ENCODE measurements at places on chromosomes 2 and 18.

GRCh38 chr2:196592331-196592910 lies 47.1 kb upstream of the CCDC150 start:
- no peak for DNase-seq

GRCh38 chr18:48030616-48031480 lies 100.4 kb upstream of the SMAD2 start:
- peak; percentile 38 for DNase-seq

- DNase-seq = peak; percentile 18
These were observed 46.6 kb upstream of the AMMECR1L start for GRCh38 chr2:127932199-127932876.

GRCh38 chr2:195646424-195646823 lies 10.6 kb upstream of the SLC39A10 start:
- no peak for DNase-seq

DNA sequence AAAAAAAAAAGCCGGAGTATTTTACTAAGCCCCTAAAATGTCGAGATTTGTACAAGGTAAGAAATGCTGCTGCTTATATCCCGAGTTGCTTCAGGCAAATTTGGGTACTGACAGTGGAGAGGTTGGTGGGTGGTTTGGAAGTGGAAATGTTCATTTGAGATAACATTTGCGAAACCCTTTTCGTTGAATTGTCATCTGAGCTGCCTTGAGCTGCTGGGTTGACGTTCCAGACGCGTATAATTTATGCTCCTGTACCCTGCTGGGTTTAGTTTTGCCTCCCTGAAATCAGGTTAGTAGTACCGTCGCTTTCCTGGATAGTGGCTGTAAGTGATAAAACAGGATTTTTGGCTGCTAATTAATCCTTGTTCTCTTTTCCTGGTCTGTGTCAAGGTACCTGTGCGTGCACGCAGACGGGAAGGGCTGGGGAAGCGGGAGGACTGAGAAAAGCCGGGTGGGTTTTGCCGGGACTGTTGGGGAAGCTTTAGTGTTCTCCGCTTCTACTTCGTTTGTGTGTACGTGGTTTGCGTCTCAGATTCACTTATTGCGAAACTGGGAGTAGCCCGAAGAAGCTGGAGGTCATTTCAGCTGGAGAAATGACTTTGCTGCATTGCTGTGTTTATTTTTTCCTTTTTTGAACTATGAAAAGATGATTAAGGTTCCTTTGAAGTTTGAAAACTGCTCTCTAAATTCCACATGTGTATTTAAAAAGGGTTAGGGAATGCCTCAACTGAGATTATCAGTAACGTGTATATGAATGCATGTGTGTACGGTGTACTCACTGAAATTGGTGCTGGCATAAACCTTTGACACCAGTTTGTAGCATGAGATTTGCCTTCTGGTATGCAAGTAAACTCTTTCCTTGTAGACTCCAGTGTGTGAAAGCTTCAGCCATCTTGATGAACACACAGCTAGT lies 709 bp downstream of the UGP2 start:
- DNase-seq = peak; percentile 31

- no peak for DNase-seq
These were observed 245.0 kb upstream of the NT5C1B start for GRCh38 chr2:18834341-18834740.

- peak; percentile 38 for DNase-seq
These were observed 164.2 kb downstream of the ANTXR1 start for GRCh38 chr2:69177063-69177771.

DNA sequence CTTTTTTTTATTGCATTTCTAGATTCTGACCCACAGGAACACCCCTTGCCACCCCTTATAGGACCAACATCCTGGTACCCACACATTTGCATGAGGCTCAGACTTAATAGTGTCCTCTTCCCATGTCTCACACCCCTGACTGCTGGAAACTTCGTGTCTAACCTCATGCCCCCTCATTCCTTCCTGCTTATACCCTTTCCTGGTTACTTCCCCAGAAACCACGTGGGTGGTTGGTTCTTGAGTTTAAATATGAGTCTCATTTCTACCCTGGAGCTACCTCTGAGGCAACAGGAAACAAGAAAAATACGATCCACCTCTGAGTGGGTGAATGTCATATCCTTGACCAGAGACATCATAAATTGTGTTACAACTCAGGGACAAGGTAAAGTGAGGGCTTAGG lies 1.6 kb downstream of the TNP1 start:
- DNase-seq = no peak

GRCh38 chr18:3689986-3690763 lies 240.2 kb downstream of the TGIF1 start:
- DNase-seq = no peak

DNA sequence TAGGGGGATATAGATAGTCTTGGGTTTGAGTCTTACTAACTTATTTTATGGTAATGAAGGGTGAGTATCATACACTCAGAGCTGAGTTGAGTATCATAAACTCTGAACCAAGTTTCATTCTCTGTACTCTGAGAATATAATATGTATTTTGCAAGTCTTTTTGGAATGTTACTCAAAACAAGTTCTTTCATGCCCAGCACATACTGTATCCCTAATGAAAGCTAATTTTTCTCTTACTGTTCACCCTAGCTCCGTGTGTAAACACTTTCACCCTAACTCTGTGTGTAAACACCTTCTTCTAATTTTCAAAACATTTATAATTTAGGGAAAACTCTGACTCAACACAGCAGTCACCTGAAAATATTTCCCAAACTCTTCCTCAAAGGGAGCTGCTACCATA lies 29.7 kb upstream of the CHST9 start:
- no peak for DNase-seq
